Activated CD8-positive, alpha-beta memory T cell treated with anti-CD3 and anti-CD28 coated beads for 1 hour (primary cell): ENCODE measurements at places on chromosomes 6 and 20.

GRCh38 chr6:31158863-31159855 is 770 bp downstream of the TCF19 start:
- DNase-seq = peak; percentile 5

DNA sequence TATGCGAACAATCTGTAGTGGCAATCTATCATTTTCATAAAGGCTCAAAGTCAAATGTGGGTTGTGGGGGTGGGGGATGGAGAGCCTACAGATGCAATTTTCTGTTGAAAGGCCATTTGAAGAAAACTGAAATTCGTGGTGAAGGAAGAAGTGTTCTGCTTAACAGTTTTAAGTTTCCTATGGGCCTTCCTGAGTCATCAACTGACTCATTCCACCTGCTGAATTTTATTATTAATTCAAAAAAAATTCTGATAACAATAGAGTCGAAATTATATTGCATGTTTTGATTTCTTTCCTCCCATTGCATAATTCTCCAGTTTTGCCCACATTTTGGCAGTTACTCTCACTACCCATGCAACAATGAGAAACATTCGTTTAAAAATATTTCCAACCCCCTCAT is 622.3 kb upstream of the ARID1B start:
- DNase-seq = no peak

GRCh38 chr6:27720607-27721580 is 191.3 kb downstream of the OR2B2 start:
- DNase-seq = no peak

- no peak for DNase-seq
Measured at GRCh38 chr20:22070610-22071058, 365.2 kb downstream of the PAX1 start.

GRCh38 chr6:63745784-63746183 is 110.2 kb downstream of the PHF3 start:
- no peak for DNase-seq

- DNase-seq = no peak
Measured at GRCh38 chr20:62043131-62043914, 22.4 kb downstream of the TAF4 start.

DNA sequence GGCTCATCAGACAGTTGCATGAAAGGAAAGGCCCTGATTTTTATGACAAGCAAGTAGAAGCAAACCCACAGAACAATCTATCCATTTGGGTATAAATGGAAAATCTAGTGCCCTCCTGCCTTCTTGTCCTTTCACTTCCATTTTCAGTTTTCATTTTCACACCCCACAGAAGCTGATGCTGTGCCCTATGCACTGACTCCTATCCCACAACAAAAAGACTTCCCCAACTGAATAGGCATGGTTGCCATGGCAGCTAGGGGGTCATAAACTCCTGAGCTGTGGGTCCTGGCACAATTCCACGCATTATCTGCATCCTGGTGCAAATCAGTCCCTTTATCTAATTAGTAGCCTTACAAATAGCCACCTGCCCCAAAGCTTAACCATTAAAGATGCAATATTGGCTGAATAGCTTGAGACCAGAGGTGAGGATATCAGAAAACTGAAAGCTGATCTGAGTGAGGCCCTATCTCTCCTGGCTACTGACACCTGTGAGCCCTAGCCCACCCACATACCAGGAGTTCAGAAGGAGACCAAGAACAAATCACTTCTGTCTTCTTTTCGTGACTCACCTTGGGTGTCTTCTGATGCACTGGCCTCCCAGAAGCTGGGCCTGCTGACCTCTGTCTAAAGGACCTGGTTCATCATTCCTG is 34.9 kb upstream of the HEY2 start:
- DNase-seq = no peak

DNA sequence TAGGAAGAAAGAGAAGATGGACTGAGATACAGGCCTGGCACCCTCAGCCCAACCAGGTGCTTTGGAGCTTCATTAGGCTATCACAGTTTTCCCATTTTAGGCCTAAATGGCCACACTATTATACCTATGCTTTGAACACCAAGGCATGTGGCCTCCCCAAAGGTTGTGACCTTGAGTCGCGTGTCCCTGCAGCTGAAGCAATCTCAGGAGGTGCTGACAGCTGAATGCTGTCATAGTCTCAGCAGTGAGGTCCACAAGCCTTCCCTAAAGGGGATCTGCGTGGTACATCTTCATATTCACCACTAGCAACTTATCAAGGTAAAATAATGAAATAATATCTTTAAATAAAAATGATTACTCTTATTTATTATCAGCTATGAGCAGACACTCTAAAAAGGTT is 707.9 kb upstream of the NRSN1 start:
- DNase-seq = no peak

DNA sequence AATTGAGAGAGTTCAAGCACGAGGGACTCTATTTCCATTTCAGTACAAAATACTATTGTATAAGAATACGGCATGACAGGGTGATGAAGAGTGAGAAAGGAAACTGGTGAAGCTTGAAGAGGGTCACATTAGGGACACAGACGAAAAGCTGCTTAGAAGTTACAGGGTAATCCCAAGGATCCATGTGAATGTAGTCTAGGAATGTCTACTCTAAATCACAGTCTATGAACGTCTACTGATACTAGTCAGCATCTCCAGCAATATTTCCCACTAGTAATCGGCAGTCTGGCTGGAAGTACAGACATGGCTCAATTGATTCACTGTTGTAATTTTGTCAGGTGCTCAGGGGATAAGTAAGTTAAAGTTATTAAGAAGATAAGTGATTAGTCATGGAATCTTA is 156.4 kb downstream of the ASCC3 start:
- DNase-seq = no peak

- DNase-seq = no peak
Measured at GRCh38 chr6:99241905-99242534, 107.5 kb downstream of the FAXC start.

DNA sequence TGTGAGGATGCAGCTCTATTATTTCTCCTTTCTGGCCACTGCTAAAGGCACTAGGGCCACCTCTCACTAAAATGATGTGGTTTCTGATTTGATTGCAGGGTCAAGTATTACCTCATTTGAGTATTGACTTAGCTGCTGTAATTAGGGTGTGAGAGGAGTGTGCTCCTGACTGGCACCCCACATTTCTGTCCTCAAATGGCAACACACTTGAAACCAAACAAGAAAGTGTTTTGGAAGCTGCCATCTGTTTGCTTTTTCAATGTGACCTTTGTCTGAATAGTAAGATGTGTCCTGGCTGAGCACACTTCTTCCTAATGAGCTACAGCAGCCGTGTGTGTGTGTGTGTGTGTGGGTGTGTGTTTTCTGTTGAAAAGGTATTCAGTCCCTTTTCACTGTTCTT is 62.8 kb upstream of the SCP2D1 start:
- DNase-seq = no peak

- DNase-seq = no peak
Measured at GRCh38 chr6:93105017-93105416, 314.3 kb downstream of the EPHA7 start.

DNA sequence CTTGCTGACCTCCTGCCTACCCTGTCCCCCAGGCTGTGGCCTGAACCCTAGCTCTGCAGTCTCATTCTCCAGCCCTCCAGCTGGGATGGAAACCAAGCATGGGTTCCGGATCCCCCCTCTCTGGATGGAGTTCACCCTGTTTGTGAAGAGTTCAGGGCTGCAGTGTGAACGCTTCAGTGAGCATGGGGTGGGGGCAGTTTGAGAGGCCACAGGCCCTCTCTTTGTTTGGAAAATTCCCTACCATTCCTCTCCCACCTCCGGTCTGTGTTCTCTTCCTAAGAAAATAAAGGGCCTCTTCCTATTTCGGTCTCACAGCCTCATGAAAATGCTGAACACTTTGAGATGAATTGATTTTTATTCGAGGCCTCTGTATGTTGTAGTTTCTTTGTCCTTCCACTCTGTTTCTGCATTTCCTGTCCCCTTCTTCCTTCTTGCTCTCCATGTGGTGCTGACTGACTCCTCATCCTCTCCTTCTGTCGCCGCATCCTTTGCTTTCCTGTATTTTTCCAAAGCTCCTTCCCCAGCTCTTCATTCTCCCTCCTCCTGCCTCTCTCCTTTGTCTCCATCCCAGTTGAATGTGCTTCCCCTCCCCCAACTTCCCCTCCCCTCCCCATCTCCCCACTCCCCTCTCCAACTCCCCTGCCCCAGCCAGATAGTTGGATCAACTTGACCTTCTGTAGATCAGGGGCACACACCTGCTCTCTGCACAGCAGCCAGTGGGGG is 2.4 kb upstream of the KCNK5 start:
- DNase-seq = no peak

DNA sequence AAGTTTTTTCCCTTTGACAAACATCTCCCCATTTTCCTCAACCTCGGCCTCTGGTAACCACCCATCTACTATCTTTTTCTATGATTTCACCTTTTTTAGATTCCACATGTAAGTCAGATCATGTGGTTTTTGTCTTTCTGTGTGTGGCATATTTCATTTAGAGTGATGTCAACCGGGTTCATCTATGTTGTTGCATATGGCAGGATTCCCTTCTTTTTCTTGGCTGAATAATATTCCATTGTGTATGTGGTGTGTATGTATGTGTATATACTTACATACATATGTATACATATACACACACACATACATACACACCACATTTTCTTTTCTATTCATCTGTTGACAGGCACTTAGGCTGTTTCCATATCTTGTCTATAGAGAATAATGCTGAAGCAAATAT is 22.2 kb upstream of the PHIP start:
- no peak for DNase-seq

DNA sequence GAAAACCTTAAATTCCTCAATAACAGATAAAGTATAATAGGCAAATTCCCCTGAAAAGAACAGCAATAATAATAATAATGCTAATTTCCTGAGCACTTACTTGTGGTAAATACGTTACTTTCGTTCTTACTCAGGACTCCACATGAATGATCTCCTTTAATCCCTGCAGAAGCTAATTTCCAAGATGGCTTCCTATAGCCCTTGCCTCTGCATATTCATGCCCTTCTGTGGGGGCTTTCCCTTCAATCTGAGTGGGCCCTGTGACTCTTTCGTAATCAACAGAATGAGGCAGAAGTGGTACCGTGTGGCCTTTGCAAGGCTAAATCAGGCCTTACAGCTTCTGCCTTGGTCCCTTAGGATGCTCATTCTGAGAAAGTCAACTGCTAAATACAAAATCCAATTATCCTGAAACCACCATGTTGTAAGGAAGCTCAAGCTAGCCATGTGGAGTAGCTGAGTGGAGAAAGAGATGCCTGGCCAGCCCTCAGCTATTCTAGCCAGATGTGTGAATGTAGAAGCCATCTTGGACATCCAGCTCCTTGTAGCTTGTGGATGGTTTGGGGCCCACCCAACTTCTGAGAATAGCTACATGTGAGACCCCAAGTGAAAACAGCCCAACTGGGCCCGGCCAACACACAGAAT is 50.5 kb downstream of the MCUR1 start:
- DNase-seq = no peak

DNA sequence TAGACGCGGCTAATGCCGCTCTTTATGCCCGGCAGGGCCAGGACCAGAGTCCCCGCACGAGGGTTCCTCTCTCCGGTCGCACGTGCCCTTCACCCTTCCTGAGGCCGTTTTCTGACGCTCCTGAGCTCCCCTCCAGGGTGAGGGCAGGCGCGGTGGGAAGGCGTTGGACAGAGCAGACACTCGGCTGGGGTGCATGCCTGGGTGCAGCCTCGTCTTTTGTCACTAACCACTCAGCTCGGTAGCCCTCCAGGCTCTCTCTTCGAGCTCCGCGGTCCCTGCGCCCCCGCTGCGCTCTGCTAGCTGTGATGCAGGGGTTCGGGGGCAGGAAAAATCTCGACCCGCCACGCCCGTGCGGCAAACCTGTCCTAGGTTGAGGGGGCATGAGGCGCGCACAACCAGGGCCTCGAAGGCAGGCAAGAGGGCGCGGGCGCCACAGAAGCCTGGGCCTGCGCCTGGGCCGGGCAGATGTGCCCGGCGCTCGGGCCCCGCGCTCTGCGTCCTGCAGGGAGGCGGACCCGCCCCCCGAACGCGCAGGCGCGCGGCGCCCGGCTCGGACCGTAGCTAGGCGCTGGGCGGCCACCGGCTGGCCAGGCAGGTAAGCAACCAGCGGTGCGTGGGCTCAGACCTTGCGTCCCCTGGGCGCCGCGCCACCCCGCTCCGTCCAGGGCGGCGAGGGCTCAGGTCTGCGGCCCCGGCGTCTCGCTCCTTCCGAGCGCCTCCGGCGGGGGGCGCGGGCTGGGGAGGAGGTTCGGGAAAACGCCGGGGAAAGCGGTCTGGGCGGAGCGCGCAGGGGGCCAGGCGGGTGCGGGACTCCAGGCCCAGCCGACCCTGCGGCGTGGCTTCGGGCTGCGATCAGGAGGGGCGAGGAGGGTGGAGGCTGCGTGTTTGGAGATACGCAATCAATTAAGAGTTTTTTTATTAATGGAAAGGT is at the start of gene L3MBTL1:
Gene L3MBTL1 (plus strand): TSS at position 548 of the 931 bp plus-strand sequence. CDS start 5,807 bp downstream, outside the sequence.
- DNase-seq = no peak

- DNase-seq = no peak
Measured at GRCh38 chr6:126535138-126535537, 195.2 kb downstream of the CENPW start.

GRCh38 chr20:19937218-19937617 is 79.9 kb upstream of the NAA20 start:
- no peak for DNase-seq

DNA sequence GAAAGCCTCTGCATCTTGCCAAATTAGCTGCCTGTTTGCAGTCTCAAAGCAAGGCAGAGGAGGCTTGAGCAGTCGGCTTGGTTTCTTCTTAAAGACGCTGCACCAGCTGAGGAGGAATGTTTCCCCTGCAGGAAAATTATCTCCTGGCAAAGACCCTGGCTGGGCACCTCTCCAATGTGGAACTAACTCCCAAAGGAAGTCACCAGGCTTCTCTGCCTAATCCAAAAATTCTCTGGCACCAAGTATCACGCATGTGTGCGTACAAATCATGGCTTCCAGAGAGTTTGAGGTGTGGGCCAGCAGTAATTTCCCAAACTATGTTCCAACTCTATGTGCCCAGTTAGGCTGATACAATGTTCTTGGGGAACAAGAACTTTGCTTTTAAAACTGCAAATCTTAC is 176.2 kb downstream of the KIF16B start:
- DNase-seq = no peak

DNA sequence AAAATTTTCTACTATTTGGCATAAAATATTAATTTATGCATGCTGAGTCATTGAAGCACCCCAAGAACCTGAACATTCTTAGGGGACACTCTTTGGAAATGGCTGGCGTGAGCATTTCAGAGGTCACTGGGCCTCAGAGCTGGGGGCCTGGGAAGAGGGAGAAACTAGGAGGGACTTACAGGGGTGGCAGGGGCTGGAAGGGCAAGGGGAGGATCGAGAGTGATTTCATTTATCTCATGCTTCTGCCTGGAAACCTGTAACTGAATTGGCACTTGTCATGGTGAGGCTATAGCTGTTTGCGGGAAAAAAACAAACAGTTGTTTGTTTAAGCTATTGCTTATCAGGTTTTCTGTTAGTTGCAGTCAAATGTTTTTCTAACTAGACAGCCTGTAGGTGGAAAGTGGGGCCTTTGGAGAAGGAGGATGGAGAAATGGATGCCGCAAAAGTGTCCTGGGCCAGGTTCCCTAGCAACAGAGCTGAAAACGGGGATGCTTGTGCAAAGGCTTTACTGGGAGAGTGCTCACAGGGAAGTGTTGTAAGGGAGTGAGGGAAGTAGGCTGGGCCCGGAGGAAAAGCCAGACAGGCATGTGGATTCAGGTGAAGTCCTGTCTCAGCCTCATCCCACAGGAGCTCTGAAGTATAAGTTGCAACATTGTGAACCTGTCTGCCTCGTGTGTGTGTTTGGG is 36.4 kb upstream of the KAT14 start:
- DNase-seq = no peak
